PC-3 (cell line): ENCODE measurements at places on chromosomes 16 and 17.

DNA sequence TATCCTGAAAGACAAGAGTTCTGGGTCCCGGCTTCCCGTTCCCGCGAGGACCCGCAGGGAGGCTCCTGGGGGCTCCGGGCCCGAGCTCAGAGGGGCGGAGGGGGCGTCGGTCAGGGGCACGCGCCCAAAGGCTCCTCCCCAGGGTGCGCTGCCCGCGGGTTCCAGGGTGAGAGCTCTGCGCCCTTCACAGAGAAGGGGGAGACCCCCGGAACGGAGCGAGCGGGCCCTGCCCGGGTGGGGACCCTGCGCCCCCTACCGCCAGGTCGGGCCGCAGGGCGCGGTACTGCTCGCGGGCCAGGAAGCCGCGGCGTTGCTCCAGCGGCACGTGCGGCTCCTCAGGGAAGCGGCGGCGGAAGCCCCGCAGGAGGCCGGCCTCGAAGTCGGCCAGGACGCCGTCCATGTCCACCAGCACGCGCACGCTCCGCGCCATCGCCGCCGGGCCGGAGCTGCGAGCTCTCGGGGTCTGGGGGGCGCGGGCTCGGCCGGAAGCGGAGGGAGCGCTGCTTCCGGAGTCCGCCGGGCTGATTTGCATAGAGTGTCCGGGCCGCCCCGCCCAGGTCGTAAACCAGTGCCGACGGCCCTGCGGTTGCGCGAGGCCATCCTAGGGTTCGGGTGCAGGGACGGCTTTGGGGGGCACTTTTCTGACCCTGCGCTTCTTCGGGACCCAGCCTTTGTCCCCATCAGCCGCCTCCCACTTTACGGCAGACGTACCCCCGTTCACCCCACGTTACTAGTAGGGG lies at the start of gene NT5C:
Gene NT5C, minus strand, starts transcription at position 465 of the 740 bp plus-strand sequence. Its CDS starts 35 bp downstream, at position 430.
- peak; percentile 76 for DNase-seq

GRCh38 chr16:47141773-47142485 lies 1.8 kb downstream of the NETO2 start:
- DNase-seq = peak; percentile 87

GRCh38 chr16:80085606-80086005 lies 455.2 kb upstream of the DYNLRB2 start:
- peak; percentile 46 for DNase-seq

- no peak for DNase-seq
Observed at GRCh38 chr17:47222047-47222446, 12.9 kb downstream of the MYL4 start.

GRCh38 chr17:41967141-41967920 lies 736 bp downstream of the CNP start:
- DNase-seq = peak; percentile 26
